ENCODE measurements at places on chromosomes 12 and 14. TPM values are rescaled to one million over a fixed set of nuclear protein-coding genes. Genes with fewer than 3 reads are reported as not detected.

GRCh38 chr14:101354726-101355125, 206.6 kb upstream of the DIO3 start:
- DNase-seq: no peak

The GLS2 gene
- 4.4 TPM for total RNA-seq

The SIX6 gene
- not detected for total RNA-seq

DNA sequence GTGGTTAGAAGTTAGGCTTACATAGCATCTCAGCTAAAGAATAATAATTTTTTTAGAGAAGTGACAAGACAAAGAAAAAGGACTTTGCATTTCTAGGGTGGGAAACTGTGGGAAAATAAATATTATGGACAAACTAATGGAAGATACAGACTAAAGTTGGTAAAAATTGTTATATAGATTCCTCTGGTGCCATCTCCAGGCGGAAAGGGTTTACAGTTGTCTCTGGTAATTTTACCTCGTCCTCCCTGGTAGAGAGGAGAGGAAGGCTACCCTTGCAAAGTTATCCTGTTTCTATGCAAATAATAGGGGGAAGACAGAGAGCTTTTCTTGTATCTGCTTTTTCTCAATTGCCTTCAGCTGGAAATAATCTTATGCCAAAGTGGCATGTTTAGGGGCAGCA, 5.2 kb downstream of the OR11G2 start:
- no peak for DNase-seq

DNA sequence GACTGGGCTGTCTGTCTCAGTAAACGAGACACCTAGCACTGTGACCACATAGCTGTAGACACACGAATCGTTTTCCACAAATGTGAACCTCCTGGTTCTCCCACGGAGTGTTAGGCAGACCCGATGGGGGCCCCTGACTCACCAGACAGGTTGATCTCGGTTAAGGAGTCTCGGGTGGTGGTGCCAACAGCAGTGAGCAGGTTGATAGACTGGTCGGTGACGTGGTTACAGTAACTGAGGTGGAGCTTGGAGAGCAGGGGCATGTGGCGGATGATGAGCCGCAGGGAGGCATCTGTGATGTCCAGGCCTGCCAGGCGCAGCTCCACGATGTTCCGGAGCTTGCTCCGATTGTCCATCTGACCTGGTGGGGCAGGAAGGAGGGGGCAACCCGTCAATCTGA, 39.8 kb downstream of the RNF34 start:
- DNase-seq: no peak

DNA sequence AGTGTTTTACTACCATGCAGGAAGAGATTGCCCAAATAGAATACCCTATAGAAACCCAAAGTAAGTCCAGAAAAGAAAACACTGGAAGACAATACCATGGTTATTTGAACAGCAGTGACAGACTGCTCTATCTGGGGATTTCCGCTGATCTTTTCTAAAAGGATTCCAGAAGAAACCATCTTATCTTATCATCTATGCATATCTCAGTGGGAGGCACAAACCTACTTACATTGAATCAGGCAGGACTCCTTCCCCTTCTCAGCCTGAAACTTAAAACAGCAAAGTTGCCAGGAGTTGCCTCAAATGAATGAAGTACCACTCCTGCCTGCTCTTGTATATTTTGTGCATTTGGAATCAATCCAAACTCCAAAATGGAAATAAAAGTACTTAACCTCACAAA, 56.7 kb upstream of the NR2C1 start:
- no peak for DNase-seq

Measured in activated naive CD4-positive, alpha-beta T cell treated with anti-CD3 and anti-CD28 coated beads, Interleukin-2, amount 50 U/mL, for 72 hours (primary cell).